ENCODE measurements at places on chromosomes 5 and 9.

DNA sequence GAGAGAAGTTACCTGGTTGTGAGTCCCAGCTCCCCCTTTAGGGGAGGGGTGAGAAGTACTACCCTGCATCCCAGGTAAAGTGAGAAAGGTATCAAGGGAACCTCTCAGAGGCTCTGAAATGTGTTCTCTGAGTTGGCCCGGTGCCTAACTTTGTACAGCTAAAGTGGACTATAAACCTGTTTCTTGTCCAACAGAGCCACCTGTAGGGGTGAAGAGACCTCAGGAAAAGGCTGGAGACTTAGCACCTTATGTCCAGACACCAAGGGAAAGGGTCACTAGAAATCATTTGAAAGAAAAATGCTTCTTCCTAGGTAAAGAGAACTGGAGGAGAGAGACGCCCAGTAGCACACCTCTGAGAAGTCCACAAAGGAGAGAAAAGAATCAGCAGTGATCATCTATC, 108.3 kb upstream of the KIF2A start:
- no peak for DNase-seq

- no peak for DNase-seq
Observed at GRCh38 chr5:149493316-149493715, 57.9 kb downstream of the CSNK1A1 start.

DNA sequence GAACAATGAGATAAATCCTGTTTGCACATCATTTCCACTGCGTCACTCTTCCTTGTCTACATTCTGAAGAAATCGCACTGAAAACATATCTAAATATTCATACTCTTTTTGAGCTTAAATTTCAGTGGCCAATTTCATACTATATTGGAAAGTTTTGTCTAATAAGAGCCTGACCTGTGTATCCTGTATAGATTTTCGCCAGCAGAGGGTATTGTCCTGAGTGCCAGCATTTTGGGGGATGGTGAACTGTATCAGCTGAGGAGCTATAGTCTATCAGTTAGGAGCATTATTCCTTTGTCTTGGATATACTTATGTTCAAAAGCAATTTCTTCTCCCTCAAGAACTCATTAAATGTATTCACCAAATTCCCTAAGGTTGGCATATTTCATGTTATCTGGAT, 102.3 kb downstream of the SEMA6A start:
- no peak for DNase-seq

GRCh38 chr5:481347-481746, 38.4 kb downstream of the EXOC3 start:
- no peak for DNase-seq

GRCh38 chr9:5764130-5764868, 68.6 kb downstream of the ERMP1 start:
- DNase-seq = no peak

DNA sequence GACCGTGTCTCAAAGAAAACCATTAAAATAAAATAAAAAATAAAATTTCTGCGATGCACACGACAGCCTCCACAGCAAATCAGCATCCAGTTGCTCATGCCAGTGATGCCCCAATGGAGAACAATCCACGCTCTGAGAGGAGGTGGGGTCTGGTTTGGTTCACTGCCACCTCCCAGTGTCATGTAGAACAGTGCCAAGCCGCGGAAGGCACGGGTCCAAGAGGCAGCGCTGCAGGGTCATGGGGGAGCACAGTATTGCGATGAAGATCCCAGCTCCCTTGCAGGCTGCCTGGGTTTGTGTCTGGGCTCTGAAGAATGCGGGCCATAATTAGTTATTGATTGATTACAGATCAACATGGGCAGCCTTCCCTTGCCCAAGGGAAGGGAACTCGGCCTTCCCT, 6.1 kb upstream of the CACFD1 start:
- no peak for DNase-seq

GRCh38 chr9:122158202-122158601, 1.4 kb downstream of the NDUFA8 start:
- DNase-seq = peak; percentile 40

GRCh38 chr5:76582230-76583162, 40.7 kb downstream of the F2RL2 start:
- peak; percentile 43 for DNase-seq

- peak; percentile 89 for DNase-seq
Observed at GRCh38 chr5:37850226-37850865, 10.5 kb upstream of the GDNF start.

GRCh38 chr5:163244445-163244987, 192.9 kb upstream of the CCNG1 start:
- no peak for DNase-seq

DNA sequence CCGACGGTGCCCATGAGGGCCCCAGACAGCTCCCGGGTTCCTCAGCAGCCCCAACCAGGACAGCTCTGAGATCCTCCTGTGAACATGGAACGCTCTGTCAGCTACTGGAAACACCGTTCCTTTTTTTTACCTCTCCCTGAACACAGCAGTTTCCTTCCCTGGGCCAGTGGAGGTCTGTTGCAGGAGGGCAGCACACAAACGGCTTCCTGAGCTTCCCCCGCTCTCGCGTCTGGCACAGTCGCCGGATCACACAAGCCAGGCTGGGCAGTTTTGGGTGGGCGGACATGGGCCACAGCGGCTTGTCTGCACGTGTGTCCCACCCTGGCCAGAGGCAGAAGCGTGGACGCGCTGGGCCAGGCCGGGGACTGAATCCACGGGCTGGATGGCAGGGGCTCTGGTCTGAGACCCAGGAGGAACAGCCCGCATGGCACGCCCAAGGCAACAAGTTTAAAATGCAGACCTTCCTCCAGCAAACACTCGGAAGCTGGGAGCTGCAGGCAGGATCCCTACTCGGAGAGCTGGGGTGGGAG, 106.8 kb upstream of the SARDH start:
- no peak for DNase-seq

- DNase-seq = no peak
Observed at GRCh38 chr5:172645271-172646055, 4.4 kb downstream of the NEURL1B start.

- DNase-seq = no peak
Observed at GRCh38 chr9:108073823-108074222, 584.3 kb upstream of the KLF4 start.

GRCh38 chr9:1200847-1201251, 150.7 kb downstream of the DMRT2 start:
- no peak for DNase-seq

DNA sequence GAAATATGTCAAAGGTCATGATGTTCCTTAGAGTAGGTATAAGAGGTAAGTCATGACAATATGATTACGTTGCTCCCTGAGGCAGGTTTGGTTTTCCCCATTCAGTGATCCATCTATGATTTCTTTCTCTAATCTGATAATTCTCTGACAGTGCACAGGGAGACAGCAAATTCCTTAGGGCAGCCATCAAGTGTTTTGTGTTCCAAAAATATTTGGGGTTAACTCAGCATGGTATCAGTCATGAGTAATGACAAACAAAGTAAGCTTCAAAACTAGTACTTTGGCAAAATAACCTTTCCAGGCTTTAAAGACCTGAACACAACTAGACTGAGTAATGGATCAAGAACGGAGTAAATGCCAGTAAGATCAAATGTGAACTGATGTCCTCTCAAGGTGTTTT, 55.3 kb upstream of the SPATA31E1 start:
- peak; percentile 7 for DNase-seq

- DNase-seq = peak; percentile 46
Observed at GRCh38 chr5:60687927-60688720, 11.8 kb downstream of the DEPDC1B start.

- DNase-seq = no peak
Observed at GRCh38 chr9:35758475-35759050, 4.5 kb upstream of the MSMP start.

- no peak for DNase-seq
Observed at GRCh38 chr9:104892701-104893100, 35.3 kb downstream of the ABCA1 start.

Data from fibroblast of upper back skin (primary cell).